H7 (cell line): ENCODE measurements at places on chromosomes 13 and 19.

DNA sequence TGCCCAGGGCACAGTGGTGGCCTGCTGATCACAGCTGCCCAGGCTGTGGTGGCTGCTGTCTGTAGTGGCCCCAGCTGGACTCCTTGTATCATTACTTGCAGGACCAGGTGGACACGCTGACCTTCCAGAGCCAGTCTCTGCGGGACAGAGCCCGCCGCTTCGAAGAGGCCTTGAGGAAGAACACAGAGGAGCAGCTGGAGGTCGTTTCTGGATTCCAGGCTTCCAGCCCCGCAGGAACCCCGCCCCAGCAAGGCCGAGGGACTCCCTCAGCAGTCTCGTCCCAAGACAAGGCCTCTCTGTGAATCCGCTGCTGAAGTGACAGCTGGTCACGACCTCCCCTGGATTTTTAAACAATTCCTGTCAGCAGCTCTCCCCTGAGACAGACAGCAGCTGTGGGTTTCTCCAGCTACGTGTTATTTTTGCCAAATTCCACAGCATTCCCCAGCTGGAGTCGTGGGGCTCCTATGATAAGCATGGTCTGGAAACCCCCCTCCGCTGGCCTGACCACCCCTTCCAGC, 98.3 kb downstream of the SLC7A1 start:
- peak; percentile 72 for DNase-seq

DNA sequence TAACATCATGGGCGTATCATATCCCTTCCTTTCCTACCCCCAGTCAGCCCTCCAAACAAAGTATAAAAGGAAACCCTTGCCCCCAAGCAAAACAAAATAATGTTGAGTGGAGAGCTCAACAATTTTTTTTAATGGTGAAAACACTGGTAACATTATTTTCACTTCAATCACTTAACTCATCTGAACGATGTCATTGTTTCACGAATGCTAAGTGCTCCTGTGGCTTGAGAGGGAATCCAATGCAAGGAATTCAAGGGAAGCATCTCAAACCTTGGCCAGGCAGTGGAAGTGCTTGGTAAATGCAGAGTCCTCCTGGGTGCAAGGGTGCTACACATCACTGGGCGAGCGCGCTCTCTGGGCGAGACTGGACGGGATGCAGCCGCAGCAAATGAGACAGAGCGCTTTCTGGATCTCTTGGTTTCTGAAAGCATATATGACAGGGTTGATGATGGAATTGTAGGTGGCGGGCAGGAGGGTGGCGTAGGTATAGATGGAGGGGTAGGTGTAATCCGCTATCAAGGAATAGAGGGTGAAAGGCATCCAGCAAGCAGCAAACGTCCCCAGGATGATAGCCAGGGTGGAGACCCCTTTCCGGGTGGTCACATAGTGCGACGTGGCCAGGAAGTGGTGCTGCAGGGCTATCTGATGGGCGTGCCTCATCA, 2.0 kb downstream of the GPR12 start:
- no peak for DNase-seq

GRCh38 chr19:28292822-28293500, 920.0 kb downstream of the UQCRFS1 start:
- DNase-seq: peak; percentile 47

GRCh38 chr19:39982883-39983282, 11.9 kb downstream of the PSMC4 start:
- DNase-seq: no peak

GRCh38 chr19:5961969-5962945, 15.7 kb downstream of the RANBP3 start:
- DNase-seq: peak; percentile 59

GRCh38 chr13:114031631-114032030, 57.8 kb upstream of the C13orf46 start:
- DNase-seq: no peak
